Neuronal stem cell (in vitro differentiated cells): ENCODE measurements at places on chromosomes 2 and 18.

DNA sequence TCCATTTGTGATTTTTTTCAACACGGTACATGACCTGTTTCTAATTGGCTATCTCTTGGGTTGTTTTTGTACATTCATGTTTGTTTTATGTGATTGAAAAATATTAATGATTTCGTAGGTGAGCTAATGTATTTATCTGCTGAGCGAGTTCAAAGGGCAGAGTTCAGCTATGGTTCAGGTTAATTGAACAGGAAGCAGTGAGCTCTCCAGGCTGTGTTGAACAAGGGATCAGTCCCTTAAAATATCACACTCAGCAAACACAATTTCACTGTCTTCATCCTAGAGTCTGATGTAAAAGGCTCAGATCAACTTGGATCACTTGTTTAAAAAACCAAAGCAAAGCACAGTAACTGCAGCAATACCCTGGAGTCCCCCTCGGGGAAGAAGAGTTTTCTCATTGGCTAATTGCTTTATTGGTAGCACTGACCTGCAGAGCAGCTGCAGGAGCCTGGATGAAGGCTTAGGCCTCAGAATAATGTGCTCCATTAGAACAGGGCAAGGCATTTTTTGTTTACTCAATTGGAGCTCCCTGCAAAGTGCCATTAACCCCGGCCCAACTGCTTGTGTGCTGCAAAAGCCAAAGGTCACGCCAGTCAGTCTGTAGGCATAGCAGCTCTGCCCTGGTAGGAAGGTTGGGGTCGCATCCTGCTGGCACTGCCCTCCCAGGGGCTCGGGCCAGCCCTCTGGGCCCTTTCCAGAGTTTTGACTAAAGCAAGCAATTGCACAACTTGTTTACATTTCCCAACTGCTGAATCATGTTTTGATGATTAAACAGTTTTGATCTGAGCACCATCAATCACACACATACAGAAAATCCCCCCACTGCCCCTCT, 10.5 kb downstream of the ONECUT2 start:
- no peak for DNase-seq

DNA sequence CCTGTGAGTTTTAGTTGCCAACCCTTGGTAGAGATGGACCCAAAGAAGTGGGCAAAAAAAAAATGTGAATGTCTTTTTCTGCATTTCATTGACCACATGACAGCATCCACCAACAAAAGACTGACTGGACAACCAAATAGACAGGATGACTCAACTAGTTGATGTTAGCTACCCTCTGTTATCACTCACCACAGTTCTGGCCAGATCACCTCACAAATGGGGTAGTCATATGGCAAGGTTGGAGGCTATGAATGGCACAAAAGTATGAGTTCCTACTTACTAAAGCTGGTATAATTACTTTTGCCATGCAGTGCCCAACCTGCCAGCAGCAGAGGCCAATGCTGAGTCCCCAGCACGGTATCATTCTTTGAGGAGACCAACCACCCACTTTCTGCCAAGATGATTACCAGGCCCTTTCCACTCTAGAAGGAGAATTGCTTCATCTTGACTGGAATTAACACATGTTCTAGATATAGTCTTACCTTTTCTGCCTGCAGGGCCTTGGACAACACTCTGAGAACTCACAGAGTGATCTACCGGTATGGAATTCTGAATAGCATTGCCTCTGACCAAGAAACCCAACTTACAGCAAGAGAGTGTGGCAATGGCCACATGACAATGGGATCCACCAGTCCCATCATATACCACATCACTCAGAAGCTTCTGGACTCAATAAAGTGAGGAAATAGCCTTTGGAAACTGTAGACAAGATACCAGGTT, 20.1 kb upstream of the TCF7L1 start:
- no peak for DNase-seq

DNA sequence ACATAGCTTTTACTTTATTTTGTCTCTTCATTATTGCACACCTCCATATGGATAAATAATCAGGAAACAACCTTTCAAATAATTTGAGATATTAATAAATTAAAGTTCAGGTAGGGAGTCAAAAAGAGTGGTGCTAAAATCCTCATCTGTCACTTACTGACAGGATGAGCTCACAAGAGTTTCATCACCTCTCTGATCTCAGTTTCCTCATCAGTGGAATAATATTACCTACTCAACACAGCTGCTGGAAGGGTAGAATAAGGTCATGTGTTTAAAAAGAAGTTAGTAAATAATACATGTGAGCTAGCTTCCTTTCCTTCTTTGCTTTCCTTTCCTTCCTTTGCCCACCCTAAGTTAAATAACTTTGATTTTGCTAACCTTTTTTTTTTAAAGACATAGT, 61.9 kb downstream of the RDH14 start:
- DNase-seq, result no peak

DNA sequence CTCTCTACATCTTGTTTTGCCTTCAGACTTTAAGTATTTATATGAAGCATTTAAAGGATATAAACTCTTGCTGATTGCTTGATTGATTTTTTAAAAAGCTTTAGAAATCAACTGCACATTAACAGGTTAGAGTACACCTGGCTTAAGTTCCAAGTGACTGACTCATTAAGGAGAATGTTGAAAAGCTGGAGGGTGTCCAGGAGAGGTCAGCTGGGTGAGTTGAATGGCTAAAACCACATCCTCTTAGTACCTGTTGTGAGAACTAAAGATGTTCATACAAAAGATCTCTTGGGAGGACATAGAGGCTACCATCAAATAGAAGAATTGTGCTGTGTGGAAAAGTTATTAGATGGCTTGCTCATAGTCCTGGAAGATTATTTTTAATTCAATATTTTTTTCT, 206.8 kb downstream of the TXNL1 start:
- DNase-seq, result no peak

DNA sequence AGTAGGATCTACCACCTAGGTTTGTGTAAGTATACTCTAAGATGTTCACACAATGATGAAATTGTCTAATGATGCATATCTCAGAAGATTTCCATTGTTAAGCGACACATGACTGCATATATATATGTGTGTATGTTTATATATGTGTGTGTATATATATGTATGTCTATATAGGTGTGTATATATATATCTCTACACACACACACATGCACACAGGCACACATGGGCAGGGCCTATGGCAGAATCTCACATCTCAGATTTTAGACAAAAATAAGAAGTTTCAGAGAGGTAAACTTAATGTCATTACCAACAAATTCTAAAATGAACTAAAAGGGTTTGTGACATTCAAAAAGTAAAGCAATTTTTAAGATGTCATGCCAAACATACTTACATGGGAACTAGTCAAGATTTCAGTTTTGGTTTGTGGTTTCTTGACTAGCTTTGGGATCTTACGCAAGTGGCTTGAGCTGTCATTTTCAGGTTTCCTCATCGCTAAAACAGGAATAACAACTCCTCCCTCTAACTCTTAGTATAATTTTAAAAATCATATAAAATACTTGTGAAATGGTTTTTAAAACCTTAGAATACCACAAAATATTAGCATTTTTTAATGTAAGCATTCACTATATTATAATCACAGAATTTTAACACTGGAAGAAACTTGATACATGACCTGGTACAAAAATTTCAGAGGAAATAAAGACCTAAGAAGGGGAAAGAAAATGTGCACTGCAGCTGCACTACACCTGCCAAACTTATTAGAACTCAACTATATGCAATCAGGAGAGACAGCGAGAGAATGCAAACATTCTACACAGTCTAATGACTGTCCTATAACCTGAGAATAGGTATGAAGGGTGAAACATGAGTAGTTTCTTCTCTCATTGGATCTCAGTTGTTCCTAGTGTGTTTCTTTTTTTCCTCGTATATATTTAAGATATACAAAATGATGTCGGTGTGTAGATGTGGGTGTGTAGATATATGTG, 75.7 kb downstream of the TTC21B start:
- no peak for DNase-seq

- DNase-seq, result no peak
Measured at GRCh38 chr2:177316756-177317155, 52.2 kb upstream of the NFE2L2 start.

DNA sequence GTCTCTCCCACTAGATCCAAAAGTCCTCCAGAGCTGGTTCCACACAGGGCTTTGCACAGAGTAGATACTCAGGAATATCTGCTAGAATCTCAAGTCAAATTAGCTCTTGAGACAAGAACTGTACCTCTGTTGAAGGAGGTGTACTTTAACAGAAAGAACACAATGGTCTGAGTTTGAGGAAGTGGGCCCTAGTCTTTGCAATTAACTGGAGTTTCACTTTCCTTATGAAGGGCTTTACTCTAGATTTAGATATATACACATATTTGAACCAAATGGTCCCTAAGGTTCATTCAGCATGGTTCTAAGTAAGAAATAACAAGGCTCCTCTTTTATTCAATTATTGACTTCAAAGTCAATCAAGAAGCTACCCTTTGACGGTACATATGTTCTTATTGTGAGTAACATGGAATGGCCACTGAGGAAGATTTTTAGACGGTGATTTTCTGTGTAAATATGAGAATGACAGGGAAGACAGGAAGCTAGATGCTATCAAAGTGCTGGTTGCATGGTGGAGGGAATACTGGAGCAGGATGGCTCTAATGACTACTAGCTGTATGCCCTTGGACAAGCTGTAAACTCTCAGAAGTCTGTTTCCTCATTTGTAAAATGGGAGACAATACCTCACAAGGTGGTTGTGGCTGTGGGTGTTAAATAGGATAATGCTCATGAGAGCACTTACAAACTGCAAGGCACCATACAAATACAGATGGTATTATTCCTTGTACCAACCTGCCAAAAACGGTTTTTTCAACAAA, 73.5 kb upstream of the SERTAD2 start:
- no peak for DNase-seq

GRCh38 chr2:207235621-207236020, 69.9 kb upstream of the KLF7 start:
- DNase-seq, result no peak

- DNase-seq, result no peak
Measured at GRCh38 chr2:128594651-128594910, 275.9 kb upstream of the HS6ST1 start.
